ENCODE measurements at places on chromosomes 13 and 19.

- no peak for DNase-seq
Observed at GRCh38 chr13:100323937-100324336, 235.0 kb downstream of the PCCA start.

- DNase-seq, result no peak
Observed at GRCh38 chr19:4446704-4447200, 10.8 kb downstream of the UBXN6 start.

- DNase-seq, result no peak
Observed at GRCh38 chr13:109592770-109593169, 193.6 kb downstream of the IRS2 start.

DNA sequence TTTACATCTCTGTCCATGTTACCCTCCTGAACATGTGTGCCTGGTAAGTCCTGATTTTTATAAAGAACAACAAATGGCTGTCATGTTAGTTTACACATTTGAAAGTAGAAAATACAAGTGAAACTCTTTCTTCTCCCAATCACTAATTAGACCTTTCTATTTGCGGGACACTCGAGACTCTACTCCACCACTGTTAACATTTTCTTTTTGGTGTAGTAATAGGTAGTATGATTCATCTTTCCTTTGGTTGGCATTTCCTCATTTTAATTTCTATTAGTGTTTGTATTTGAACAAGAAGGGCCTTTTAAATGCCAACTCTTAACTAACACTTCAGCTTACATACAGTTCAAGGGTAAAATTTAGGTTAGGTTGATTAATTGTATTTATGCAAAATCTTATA, 371.1 kb downstream of the PCDH9 start:
- DNase-seq, result no peak

GRCh38 chr13:42733046-42733445, 48.3 kb upstream of the FAM216B start:
- no peak for DNase-seq

DNA sequence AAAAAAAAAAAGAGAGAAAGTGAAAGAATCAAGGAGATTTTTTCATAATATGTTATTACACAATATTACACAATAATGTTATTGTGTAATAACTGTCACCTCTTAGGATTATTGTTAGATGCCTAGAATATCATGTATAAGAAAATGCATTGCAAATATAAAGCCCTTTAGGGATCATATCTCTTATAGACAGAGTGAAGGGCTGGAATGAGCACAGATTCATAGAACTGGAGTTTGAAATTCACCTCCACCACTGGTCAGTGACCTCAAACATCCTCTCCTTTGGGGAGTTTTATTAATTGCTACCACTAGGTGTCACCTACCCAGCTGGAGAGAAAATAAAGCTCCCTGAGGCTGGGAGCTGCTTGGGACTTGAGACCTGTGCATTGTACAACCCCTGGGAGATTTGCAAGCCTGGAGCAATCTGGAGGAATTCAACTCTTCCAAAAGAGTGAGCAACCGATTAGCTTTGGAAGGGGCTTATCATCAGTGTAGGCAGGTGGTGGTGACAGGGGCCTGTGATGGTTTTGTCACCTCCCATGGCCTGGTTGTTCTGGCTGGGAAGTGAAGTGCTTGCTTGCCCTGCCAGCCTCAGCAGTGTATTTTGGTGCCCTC, 30.3 kb upstream of the FRY start:
- DNase-seq, result no peak

GRCh38 chr13:67119481-67119894, 110.6 kb downstream of the PCDH9 start:
- DNase-seq, result no peak

DNA sequence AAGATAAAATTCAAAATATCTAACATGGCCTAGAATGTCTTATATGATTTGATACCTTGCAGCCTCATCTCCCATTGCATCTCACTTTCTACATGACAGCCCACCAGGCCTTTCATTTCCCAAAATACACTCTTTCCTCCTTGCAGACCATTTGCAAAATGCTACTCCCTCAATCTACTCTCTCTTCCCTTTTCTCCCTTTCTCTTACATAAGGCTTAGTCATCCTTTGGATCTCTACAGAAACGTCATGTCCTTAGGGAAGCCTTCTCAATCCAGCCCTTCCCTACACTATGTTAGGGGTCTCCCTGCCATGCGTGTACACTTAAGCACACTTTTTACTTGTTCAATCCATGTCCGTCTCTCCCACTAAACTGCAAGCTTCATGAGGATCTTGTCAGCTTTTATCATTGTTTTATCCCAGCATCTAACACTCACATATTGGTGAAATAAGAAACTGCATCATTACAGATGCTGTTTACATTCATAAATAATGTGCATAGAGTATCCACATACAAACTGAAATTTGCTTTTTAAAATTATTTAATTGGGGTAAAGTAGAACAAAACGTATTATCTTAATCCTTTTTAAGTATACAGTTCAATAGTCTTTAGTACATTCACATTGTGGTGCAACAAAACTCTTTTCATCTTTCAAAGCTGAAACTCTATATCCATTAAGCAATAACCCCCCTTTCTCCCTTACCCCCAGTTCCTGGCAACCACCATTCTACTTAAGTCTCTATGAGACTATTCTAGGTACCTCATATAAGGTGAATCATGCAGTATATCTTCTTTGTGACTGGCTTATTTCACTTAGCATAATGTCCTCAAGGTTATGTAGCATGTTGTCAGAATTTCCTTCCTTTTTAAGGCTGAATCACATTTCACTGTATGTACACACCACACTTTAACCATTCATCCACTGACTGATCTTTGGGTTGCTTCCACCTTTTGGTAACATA, 11.5 kb upstream of the WBP4 start:
- no peak for DNase-seq

- no peak for DNase-seq
Observed at GRCh38 chr19:15476325-15476724, 3.0 kb downstream of the PGLYRP2 start.

DNA sequence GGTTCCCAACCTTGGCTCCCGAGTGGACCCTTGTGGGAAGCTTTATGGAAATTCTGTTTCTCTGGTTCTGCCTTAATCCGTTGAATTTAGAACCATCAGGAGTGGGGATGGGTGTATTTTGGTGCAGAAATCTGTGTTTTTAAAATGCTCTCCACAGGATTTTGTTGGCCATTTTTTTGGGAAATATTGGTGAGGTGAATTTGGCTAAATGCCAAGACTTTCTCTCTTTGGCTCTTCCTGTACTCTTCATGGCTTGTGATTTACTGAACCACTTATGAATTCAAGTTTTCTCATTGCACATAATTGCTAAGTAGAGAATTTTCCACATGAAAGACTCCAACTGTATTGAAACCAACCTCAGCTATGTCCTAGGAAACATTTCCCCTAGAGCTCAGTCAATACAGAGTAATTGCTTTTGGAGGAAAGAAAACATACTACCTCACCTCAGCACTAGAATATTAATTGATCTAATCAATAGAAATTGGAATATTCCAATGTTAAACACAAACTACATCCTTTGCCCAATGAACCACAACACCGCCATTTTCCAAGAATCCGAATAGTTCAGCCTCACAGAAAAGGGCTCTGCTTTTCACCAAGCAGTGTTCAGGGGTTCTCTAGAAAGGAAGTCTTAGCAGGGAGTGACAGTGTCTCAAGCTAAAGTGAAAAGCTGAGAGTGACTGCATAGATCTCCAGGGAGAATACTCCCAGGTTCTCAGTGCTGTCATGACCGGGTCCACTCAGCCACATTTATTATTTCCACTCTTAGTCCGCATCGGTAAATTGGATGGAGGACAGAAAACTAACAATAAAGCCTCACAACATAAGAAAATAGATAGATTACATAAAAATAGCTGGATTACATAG, 60.3 kb downstream of the ERCC5 start:
- DNase-seq, result no peak
